NCI-H2029 (cell line): ENCODE measurements at places on chromosomes 7 and 10.

- DNase-seq = no peak
These were observed 4.9 kb downstream of the PRTFDC1 start for GRCh38 chr10:24947304-24948097.

GRCh38 chr10:3782146-3782450 lies 2.9 kb downstream of the KLF6 start:
- DNase-seq = no peak

GRCh38 chr10:107931808-107932207 lies 767.3 kb upstream of the SORCS1 start:
- no peak for DNase-seq

DNA sequence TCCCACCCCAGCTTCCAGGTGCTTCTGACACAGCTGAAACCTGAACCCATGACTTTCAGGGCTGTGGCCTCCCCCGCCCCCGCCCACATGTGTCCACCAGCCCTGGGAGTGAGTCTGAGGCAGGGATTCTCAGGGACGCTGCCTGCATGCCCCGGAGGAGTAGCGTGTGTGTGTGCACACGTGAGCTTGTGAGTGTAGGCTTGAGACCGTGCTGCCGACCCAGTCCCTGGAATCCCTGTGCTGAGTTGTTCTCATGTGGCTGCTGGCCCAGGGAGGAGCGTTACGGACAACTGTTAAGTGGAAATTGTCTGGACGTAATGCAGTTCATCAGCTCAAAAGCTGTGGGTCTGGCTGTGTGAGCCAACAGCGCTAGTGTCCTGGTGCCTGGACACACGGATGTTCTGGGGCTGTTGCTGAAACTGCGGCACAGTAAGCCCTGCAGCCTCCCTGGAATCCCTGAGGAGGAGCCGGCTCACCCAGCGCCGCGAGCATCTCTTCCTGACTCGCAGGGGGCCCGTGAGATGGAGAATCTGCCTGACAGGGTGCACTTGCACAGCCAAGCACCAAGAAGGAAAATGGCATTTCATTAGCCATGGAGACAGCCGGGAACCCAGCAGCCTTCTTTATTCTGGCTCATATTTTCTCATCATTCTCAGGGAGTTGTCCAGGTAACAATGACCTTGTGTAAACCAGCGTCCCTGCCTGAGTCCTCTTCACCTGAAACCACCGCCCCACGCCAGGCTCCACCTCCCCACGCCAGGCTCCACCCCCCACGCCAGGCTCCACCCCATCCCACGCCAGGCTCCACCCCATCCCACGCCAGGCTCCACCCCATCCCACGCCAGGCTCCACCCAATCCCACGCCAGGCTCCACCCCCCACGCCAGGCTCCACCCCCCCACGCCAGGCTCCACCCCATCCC lies 603.9 kb downstream of the PTPRN2 start:
- DNase-seq = no peak

DNA sequence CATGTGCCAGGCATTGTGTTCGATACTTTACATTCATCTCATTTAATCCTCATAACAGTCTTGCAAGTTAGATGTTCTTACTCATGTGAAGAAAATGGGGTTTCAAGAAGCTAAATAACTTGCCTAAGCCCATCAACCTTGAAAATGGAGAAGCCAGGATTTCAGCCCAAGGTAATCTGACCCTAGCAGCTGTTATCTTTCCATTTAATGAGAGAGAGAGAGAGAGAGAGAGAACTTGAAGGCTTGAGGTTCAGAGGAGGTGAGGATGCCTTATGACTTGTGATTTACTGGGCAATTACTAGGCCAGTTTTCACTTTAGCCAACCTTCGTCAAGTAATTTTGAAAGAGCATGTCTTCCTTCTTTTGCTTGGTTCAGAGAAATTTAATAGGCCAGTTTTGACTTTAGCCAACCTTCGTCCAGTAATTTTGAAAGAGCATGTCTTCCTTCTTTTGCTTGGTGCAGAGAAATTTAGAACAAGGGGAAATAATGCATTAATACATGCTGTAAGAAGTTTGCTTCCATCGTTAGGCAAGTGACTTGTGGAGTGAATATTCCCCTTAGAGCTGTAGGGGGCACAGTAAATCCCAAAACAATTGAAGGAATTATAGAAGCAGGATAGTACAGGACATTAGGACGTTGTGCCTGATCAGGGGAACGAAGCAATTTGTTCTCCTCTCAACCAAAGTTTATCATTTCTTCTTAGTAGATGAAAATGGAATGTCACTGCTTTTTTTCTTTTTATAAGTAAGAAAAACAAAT lies 143.0 kb upstream of the BMPER start:
- no peak for DNase-seq

- no peak for DNase-seq
These were observed 541.0 kb upstream of the ADARB2 start for GRCh38 chr10:2278363-2278762.
